ENCODE measurements at places on chromosomes 3 and 15. TPM values are rescaled to one million over a fixed set of nuclear protein-coding genes. Genes with fewer than 3 reads are reported as not detected.

The KLHL6 gene
- total RNA-seq: not detected

GRCh38 chr3:187616307-187616972, 53.8 kb downstream of the SST start:
- DNase-seq: no peak

The TEX55 gene
- 0.06 TPM for total RNA-seq

The UMPS gene
- total RNA-seq: 28.7 TPM

GRCh38 chr3:100635273-100635701, 25.9 kb downstream of the ADGRG7 start:
- no peak for DNase-seq

GRCh38 chr3:146384786-146385185, 84.6 kb downstream of the PLSCR2 start:
- no peak for DNase-seq

The GOLGA6L10 gene
- total RNA-seq: 1.2 TPM
